ENCODE measurements at places on chromosomes 2 and 18. TPM values are rescaled to one million over a fixed set of nuclear protein-coding genes. Genes with fewer than 3 reads are reported as not detected.

GRCh38 chr2:210323003-210323402 lies 8.0 kb upstream of the MYL1 start:
- H3K4me3 ChIP-seq, result no peak overlapping the region
- H3K36me3 ChIP-seq, result no peaks in the 10 kb centered on the region
- DNase-seq, result no peak
- no peaks in the 10 kb centered on the region for H3K4me1 ChIP-seq

- H3K4me3 ChIP-seq, result no peak overlapping the region
- no peaks in the 10 kb centered on the region for H3K36me3 ChIP-seq
- DNase-seq, result no peak
- no peaks in the 10 kb centered on the region for H3K27me3 ChIP-seq
- H3K4me1 ChIP-seq, result no peaks in the 10 kb centered on the region
Observed at GRCh38 chr18:66615176-66615575, 11.3 kb upstream of the CDH19 start.

DNA sequence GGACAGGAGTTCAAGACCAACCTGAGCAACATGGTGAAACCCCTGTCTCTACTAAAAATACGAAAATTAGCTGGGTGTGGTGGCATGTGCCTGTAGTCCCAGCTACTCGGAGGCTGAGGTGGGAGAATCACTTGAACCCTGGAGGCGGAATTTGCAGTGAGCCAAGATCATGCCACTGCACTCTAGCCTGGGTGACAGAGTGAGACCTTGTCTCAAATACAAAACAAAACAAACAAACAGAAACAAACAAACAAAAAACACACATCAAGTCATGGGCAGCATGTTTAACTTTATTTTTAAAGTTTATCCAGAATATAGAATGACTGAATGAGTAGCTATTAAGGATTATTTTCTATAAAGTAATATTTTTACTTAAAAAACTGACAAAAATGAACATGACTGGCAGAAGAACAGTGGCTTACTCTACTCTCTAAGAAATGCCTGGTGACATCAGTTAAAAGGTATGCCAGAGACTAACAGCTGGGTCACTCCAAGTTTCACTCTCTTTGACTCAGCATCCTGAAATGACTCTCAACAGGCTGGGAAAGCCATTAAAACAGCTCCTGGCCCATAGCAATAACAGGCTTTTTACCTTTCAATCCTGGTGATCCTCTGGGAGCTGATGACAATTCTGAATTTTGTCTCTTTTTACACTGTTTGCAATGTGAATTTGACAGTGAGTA lies 281.6 kb upstream of the STON1 start:
- no peaks in the 10 kb centered on the region for H3K27me3 ChIP-seq
- H3K4me3 ChIP-seq, result no peak overlapping the region
- H3K4me1 ChIP-seq, result peaks cover 12% of the 10 kb centered on the region
- no peaks in the 10 kb centered on the region for H3K36me3 ChIP-seq

GRCh38 chr2:130337735-130338325 lies 4.9 kb upstream of the IMP4 start:
- no peak overlapping the region for H3K4me3 ChIP-seq
- peaks cover 5% of the 10 kb centered on the region for H3K4me1 ChIP-seq
- DNase-seq, result no peak
- H3K27me3 ChIP-seq, result no peaks in the 10 kb centered on the region
- H3K36me3 ChIP-seq, result no peaks in the 10 kb centered on the region
- no peak overlapping the region for H3K27ac ChIP-seq

DNA sequence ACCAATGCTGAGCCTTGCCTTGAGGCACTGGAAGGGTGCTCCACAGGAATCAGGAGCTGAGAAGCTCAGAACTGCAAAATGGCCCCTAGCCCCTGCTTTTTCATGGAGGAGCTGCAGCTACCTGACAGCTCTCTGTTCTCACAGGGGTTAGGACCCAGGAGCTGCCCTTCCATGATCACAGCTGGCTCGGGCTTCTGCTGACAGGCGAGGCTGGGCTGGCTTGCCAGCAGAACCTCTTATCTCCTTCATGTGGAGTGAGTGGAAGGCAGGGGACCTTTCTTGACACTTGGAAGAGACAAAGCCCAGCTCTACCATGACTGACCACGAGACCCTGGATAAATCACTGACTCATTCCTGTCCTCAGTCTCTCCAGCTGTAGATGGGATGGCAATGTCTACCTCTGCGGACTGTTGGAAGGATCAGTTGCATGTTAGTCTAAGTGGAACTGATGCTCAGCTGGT lies 113.4 kb downstream of the CAPN13 start:
- DNase-seq, result no peak
- H3K4me3 ChIP-seq, result no peak overlapping the region
- no peak overlapping the region for H3K27ac ChIP-seq
- H3K4me1 ChIP-seq, result peaks cover 15% of the 10 kb centered on the region
- no peaks in the 10 kb centered on the region for H3K36me3 ChIP-seq

DNA sequence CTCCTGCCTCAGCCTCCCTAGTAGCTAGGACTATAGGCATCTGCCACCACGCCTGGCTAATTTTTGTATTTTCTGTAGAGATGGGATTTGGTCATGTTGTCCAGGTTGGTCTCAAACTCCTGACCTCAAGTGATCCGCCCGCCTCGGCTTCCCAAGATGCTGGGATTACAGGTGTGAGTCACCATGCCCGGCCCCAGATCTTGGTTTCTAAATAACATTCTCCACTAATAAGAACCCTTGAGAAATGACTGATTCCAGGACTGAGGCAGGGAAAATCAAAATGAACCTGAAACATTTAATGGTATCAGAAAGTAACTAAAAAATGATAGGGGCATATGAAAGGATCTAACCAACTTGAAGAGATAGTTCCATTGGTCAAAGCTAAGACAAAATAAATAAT lies 34.0 kb downstream of the BMPR2 start:
- no peaks in the 10 kb centered on the region for H3K4me1 ChIP-seq
- H3K36me3 ChIP-seq, result no peaks in the 10 kb centered on the region
- no peak overlapping the region for H3K27ac ChIP-seq
- no peaks in the 10 kb centered on the region for H3K27me3 ChIP-seq
- DNase-seq, result no peak

DNA sequence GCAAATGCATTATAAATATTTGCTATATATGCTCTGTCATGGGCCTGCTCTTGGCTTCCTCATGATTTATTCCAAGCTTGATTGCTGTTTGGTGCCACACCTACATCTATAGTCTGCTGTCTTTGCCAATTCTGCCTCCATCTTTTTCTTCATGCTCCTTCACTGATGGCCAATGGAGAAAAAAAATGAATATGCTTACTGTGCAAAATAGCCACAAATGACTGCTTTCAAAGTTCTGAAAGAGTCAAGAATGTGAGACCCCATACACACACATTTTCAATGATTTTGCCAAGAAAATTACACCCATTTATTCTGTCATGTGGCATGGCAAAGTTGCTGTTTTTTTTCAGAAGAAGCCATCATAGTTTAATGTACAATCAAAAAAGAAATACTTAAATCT lies 305.6 kb upstream of the LRRTM1 start:
- no peak overlapping the region for H3K27ac ChIP-seq
- no peak for DNase-seq
- no peaks in the 10 kb centered on the region for H3K36me3 ChIP-seq
- no peaks in the 10 kb centered on the region for H3K27me3 ChIP-seq
- H3K4me1 ChIP-seq, result no peaks in the 10 kb centered on the region
- no peak overlapping the region for H3K4me3 ChIP-seq

DNA sequence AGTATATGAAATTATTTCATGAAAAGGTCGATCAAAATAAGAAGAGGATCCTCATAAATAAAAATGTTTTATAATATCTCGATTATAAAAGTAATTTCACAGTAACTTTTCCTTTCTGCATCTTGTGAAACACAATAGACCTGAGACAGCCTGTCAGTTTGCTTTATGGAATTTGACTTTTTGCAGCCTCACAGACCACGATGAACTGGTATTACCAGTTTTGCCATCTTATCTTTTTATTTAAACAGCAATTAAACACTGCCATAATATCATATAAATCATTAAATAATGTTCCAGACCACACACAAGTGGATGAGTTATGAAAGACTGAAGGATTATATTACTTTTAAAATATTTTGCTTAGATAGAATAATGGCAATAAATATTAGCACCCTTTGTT lies 10.7 kb upstream of the GALNT3 start:
- H3K4me3 ChIP-seq, result no peak overlapping the region
- no peak for DNase-seq
- no peaks in the 10 kb centered on the region for H3K27me3 ChIP-seq
- H3K27ac ChIP-seq, result no peak overlapping the region
- H3K4me1 ChIP-seq, result no peaks in the 10 kb centered on the region

DNA sequence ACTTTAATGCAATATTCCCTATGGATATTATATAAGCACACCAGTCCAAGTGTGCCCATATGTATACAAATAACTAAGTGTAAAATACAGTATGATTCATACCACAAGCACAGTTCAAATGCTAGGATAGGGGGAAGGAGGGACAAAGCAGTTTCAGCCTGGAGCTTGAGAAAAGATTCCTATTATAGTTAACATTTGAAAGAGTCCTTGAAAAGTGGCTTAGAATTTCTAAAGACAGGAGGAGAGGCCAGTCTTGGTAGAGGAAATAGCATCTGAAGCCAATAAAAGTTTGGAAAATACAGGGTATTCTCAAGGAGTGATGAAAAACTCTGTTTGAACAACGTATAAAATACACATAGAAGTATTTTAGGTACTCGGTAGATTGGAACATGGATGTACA lies 173.4 kb upstream of the CWC22 start:
- no peaks in the 10 kb centered on the region for H3K36me3 ChIP-seq
- H3K4me1 ChIP-seq, result no peaks in the 10 kb centered on the region
- H3K4me3 ChIP-seq, result no peak overlapping the region
- DNase-seq, result no peak

DNA sequence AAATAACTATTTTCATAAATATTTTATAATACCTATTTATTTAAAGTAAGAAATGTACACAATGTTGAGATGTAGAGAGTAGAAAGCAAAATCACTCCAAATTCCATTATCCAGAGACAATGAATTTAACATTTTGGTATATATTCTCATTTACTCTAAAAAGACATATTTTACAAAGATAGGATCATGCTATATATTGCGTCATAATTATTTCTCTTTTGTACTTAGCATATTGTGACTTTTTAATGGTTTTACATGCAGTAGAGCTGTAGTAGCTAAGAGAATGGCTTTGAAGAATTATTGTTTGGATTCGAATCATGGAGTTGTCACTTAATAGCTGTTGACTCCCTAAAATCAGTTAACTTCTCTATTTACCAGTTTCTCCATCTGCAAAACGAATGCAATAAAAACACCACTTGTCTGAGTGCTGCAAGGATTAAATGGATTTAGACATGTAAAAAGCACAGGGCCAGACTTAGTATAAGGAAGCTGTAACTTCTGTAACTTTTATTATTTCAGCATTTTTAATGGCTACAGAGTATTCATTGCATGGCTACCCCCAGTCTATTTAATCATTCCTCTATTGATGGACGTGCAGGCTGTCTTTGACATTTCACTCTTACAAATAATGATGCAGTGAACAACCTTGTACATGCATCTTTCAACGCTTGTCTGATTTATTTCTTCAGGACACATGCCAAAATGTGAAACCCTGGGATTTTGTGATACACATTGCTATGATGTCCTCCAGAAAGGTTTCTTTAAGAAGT lies 33.2 kb downstream of the KCNS3 start:
- H3K36me3 ChIP-seq, result no peaks in the 10 kb centered on the region
- H3K27ac ChIP-seq, result no peak overlapping the region
- no peak overlapping the region for H3K4me3 ChIP-seq
- peaks cover 20% of the 10 kb centered on the region for H3K4me1 ChIP-seq
- DNase-seq, result no peak

DNA sequence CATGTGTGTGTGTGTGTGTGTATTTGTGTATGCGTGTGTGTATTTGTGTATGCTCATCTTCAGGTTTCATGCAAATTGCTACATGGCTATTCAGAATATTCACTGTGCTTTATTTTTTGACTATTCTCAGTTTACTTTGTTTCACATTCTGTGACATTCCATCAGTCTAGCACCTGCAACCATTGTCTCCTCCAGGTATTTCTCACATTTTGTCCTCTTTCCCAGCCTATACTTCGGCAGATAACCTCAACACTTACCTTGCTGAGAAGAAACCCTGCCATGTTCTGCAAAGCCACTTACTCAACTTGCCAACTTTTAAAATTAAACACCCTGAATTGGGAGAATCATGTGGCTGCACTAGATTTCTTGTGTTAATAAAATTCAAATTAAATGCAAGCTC lies 135.4 kb upstream of the REG3A start:
- H3K4me1 ChIP-seq, result no peaks in the 10 kb centered on the region
- no peaks in the 10 kb centered on the region for H3K36me3 ChIP-seq
- no peaks in the 10 kb centered on the region for H3K27me3 ChIP-seq
- H3K27ac ChIP-seq, result no peak overlapping the region
- DNase-seq, result no peak

- no peaks in the 10 kb centered on the region for H3K27me3 ChIP-seq
- no peaks in the 10 kb centered on the region for H3K36me3 ChIP-seq
- H3K4me3 ChIP-seq, result no peak overlapping the region
Observed at GRCh38 chr2:215583881-215584280, 148.0 kb upstream of the FN1 start.

DNA sequence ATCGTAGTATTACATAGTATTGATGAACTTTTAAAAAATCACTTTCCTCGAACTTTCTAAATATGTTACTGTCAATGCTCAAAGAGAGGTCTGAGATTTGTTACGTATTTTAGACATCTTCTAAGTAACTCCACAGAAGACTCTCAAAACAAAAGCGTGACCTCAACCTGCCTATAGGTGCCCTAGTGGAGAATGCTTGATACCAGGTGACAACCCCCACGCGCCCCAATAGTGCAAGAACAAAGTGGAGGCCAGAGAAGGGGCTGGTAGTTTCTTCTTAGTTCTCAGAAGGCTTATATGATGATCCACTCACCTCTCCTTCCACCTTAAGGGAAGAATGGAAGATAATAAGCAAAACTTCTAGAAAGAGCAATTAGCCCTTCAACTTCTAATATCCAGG lies 102.6 kb downstream of the ANKRD44 start:
- no peak for DNase-seq
- H3K27me3 ChIP-seq, result no peaks in the 10 kb centered on the region
- H3K27ac ChIP-seq, result no peak overlapping the region
- H3K4me3 ChIP-seq, result no peak overlapping the region
- H3K4me1 ChIP-seq, result peaks cover 3% of the 10 kb centered on the region
- H3K36me3 ChIP-seq, result no peaks in the 10 kb centered on the region

DNA sequence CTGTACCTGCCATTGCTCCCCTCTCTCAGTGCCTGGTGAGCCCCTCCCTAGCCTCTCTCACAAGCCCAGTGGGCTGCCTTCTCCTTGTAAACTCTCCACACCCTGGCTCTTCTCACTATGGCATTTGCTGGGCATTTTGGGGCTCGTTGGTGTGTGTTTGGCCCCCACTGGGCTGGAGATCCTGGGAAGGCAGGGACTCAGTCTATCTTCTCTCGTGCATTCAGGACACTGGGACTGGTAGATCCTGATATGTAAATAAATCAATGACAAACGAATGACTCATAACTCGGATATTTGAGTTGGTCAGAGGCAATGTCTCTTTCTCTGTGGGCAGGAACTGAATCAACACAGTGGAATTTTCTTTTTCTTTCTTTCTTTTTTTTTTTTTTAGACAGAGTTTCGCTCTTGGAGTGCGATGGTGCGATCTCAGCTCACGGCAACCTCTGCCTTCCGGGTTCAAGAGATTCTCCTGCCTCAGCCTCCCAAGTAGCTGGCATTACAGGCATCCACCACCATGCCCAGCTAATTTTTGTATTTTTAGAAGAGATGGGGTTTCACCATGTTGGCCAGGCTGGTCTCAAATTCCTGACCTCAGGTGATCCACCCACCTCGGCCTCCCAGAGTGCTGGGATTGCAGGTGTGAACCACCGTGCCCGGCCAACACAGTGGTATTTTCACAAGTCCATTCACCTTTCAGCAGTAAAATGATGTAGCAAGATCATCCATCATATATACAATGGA lies 144.6 kb upstream of the SPRED2 start:
- no peaks in the 10 kb centered on the region for H3K4me1 ChIP-seq
- no peaks in the 10 kb centered on the region for H3K27me3 ChIP-seq
- H3K27ac ChIP-seq, result no peak overlapping the region
- no peak overlapping the region for H3K4me3 ChIP-seq

The GREB1 gene
- total RNA-seq, result 91.0 TPM

The FAM110C gene
- 13.5 TPM for total RNA-seq

The ANTXR1 gene
- total RNA-seq, result 20.1 TPM

The TWIST2 gene
- total RNA-seq, result 11.3 TPM

Measured in testis (tissue), 5 donors.